ENCODE measurements at places on chromosomes 6 and 20.
A peak's percentile ranks its signal among the peaks of the same experiment; 100 is the strongest.

DNA sequence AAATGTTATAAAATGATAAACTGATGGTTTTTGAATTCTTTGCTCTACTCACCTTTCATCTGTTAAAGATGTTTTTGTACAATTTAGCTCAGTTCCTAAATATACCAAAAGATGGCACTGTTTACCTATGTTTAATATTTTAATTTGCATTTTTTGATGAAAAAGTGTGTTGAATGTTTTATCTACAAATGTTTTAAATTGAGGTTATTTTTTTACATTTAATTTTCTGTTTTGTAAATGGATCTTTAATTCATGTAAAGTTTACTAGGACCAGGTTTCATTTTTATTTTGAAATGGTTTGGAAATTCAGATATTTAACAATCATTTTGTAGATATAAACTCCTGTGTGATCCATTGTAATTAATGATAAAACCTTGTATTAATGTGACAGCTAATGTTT is 30.0 kb downstream of the CDKAL1 start:
- no peak for DNase-seq

GRCh38 chr6:97714772-97715171 is 431.8 kb upstream of the MMS22L start:
- no peak for DNase-seq

GRCh38 chr20:23193801-23194384 is 107.8 kb upstream of the CD93 start:
- DNase-seq: no peak

DNA sequence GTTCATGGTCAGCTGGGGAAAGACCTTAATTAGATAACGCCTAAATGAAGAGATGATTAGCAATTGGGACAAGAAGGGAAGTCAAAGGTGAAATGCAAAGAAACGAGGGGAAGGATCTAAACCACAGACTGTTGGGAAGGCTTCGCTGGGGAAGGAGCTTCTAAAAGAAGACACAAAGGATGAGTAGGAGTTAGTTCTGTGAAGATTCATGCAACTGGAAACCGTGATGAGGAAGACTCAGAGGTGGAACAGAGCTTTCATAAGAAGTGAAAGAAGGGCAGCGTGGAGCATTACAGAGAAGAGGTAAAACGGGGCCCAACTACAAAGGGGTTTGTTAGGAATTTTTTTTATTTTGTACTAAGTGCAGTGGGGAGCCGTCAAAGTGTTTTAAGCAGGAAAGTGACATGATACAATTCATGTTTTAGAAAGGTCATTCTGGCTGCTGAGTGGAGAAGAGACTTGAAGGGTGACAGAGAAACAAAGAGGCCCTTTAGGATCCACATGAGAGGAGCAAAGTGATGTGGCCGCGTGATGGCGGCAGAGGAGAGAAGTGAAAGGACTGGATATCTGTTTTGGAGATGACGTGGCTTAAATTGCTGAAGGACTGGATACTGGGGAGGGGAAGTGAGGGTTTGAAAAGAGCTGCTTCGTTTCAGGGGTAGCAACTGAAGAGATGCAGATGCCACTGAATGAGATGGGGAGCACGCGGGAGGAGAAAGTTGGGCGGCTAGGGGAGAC is 33.6 kb downstream of the TTI1 start:
- DNase-seq: no peak

GRCh38 chr20:2799688-2800520 is 523 bp downstream of the CPXM1 start:
- DNase-seq: no peak

DNA sequence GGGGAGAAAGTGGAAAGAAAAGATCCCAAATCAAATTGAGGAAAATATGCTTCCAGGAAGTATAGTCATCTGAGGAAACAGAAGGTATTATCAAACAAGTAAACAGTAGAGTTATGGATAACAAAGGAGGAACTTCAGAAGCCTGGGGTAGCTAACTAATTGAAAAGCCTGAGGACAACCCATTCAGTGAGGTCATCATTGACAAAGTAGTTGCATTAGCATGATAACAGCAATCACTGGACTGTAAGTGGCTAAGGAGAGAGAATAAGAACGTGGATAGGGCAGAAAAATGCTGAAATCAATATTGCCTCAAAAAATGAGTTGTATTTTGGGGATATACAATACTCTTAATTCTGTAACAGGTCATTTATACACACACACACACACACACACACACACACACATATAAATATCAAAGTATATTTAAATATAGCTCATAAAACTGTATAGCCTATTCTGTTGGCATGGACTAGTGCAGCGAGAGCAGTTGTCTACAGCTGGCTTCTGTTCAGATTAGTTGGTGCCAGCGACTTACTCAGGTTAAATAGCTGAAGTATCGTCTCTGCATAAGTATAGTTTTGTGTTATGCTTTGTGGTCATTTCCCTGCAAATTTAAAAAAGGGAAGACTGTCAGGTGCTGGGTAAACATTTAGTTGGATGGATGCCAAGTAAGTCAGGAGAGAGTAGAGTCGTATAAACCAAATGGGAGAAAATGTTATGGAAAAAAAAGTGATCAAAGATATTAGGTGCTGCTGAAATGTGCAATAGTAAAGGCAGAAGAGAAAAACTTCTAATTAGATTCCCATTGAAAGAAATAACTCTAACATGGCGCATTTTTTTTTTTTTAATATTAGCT is 33.8 kb upstream of the CTAGE9 start:
- no peak for DNase-seq

GRCh38 chr6:113968472-113968871 is 2.5 kb downstream of the HDAC2 start:
- DNase-seq: no peak

GRCh38 chr6:91816335-91816734 is 1229.5 kb upstream of the MAP3K7 start:
- DNase-seq: no peak

GRCh38 chr6:39357998-39358686 is 35.6 kb upstream of the KCNK16 start:
- DNase-seq: peak; percentile 23

- DNase-seq: no peak
These were observed 208.4 kb downstream of the ANKRD60 start for GRCh38 chr20:58019850-58020625.

- DNase-seq: no peak
These were observed 34.3 kb downstream of the CEP250 start for GRCh38 chr20:35489717-35490116.

DNA sequence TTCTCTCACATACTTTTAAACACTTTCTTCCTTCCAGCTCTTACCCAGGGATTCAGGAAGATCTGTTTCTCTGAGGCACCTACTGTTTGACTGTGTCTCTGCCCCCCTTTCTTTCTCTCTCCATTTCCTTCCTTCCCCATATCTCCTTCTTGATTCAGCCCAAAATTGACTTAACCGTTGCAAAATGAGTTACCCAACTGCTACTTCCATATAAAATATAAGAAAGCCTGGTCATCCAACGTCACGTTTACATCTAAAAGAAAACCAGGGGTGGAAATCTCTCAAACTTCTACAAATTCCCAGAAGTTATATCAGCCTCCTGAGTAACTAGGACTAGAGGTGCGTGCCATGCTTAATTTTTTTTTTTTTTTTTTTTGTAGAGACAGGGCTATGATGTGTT is 95.2 kb upstream of the INSM1 start:
- no peak for DNase-seq

GRCh38 chr6:137827411-137827940 is 39.6 kb upstream of the TNFAIP3 start:
- no peak for DNase-seq

GRCh38 chr20:63611646-63612045 is 15.3 kb downstream of the GMEB2 start:
- DNase-seq: no peak

DNA sequence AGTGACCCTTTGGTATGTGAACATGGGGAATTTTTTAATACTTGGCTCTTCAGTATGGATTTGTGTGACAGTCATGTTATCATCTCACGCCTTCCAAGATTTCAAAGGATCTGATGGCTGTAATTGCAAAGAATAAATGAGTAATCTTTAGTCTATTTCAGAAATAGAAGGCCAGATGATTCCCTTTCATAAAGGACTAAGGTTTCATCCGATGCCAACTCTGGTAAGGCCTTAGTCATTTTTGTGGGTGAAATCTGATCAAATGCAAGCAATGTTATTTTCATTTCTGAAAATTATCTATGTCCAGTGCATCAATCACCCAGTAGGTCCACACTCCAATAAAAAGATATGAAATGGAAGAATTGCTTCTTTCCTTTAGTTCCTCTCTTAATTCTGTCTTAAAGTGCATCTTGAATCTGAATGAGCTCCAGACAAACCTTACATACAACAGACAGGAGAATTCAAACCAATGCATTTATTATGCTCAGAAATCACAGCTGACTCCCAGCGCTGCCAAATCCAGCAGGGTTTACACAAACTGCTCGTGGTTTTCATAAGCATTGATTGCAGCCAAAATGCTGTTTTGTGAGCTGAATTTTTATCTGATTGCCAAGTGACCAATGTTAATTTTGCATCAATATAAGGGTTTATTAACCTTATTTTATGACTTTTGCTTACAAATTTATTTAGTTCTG is 565.2 kb upstream of the MARCKS start:
- DNase-seq: no peak

Measured in kidney epithelial cell (primary cell).